ENCODE measurements at places on chromosomes 3 and 15.

DNA sequence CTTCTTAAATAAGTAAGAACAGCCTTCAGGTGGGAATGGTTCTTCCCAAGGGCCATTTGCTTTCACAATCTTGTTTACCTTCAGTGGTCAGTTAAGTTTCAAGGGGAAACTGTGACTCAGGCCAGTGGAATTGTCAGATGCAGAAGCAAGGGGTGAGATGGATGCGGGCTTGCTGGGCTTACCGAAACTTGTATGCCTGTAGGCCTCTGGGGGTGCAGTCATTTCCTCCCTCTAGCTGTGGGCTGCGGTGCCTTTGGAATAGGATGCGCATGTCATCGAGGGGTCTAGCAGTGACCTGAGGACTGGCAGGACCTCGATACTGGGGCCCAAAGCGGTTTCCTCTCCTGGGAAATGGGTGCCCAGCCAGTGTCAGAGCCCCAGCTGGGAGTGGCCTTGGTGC is 121.6 kb downstream of the EEFSEC start:
- peak; percentile 82 for DNase-seq

DNA sequence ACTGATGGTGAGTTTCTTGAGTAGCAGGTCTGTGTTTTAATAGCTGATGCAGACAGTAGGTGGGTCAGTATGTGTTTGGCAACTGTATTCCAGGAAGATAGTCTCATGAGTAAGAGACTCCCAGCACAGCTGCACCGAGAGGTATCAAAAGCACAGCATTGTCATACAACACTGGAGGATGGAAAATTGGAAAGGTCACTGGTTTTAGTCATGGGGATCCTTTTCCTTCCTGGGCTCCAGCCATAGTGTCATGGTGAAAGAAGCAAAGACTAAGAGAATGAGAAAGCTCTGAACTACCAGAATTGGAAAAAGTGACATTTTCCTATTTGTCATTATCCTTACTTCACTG is 61.5 kb downstream of the P3H2 start:
- DNase-seq: no peak

DNA sequence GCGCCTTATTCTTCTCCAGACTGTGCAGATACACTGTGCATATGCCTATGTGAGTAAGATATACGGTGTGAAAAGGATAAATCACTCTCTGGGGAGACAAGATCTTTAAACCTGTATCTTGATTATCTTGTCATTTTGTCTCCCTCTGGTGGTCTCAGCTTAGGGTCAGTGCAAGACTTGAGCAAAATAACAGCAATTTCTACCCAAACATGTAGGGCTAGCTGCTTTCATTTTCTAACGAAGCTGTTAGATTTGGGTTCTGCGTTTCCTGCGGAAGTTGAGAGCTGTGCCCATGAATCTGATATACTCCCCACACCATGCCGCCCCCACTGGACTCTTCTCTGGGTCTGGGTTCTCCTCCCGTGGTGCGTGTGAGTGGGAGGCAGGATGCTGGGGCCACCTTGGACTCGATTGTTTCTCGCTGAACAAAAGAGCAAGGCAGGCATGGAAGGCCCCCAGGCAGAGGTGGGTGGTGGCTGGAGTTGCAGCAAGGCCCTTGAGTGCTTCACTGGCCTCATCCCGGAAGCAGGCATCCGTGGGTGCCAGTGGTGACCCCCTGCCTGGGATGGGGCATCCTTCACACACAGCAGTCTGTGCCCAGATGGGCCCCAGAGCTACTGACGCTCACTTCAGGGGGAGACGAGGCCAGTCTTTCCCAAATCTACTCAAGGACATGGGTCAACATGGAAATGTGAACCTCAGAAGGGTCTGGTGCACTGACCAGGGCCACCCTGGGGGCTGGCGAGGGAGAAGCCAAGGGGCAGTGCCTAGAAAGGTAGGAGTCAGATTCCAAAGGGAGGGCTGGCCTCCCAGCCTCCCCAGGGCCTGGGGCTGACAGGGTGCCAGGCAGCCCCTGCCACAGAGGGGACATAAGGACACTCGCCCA is 179.6 kb downstream of the NSMCE3 start:
- DNase-seq: peak; percentile 13

DNA sequence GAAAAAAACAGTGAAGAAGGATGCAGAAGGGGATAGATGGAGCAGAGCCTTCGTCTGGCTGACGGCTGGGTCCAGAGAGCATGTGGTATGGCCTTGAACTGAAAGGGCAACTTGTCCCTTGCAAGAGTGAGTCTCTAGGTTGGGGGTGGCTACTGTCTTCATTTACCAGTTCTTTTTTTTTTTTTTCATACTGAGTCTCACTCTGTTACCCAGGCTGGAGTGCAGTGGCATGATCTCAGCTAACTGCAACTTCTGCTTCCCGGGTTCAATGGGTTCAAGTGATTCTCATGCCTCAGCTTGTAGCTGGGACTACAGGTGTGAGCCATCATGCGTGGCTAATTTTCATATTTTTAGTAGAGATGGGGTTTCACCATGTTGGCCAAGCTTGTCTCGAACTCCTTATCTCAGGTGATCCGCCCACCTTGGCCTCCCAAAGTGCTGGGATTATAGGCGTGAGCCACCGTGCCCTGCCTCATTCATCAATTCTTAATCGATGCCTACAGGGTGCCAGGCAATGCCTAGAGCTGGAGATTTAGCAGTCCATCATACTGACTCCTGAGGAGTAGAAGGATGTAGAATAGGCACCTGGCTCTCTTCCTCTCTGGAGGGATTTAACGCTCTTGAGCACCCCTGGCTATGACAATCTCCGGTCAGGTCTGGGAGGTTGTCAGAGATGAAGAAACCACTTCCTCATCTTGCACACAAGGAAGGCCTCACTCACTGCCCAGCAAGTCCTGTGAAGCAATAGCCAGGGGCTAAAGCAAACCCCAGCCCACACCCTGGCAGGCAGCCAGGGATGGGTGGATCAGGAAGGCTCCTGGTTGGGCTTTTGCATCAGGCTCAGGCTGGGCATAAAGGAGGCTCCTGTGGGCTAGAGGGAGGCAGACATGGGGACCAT is at the start of gene CAMP:
Gene CAMP (plus strand): TSS at position 880 of the 898 bp plus-strand sequence. CDS start 17 bp downstream, at position 897.
- DNase-seq: no peak

DNA sequence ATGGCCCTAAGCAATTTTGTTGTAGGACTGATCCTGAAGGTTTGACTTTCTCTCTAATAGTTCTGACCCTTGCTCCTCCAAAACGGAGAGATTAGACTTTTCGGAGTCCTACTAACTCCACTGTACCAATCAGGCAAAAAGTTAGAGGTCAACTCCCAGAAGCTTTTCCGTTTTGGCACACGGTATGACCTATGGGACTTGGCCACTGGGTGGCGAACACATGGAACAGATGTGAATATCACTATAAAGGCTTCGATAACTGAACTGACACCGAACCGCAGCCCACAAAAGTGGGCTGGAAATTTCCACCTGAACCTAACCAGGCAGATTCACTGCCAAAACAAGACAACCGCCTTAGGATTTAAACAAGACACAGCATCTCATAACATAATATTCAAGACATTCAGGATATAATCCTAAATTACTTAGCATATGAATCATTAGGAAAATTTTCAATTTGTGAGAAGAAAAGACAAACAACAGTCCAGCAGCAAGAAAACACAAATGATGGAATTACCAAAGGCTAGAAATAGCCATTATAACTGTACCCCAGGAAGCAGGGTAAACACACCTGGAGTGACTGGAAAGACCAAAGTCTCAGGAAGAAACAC is 12.2 kb upstream of the TM2D3 start:
- DNase-seq: no peak

GRCh38 chr3:185365291-185366073 is 2.5 kb downstream of the MAP3K13 start:
- no peak for DNase-seq

GRCh38 chr3:78285032-78285728 is 1245.3 kb downstream of the ROBO2 start:
- no peak for DNase-seq

DNA sequence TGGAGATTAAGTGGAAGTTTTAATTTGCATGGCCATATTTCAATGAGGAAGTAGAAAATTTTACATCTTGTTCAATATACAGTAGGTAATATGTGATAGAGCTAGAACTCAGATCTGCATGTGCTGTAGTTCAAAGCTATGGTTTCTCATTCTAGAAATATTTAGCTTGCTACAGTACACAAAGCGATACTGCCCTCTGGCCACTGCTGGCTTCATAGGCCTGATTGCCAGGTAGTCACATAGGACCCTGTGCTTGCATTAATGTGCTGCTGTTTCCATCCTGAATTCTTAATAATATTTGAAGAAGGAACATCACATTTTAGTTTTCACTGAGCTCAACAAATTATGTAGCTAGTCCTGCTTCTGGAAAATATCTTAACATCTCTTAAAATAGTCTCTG is 87.0 kb downstream of the PLSCR2 start:
- DNase-seq: no peak

GRCh38 chr3:175422744-175423143 is 563.6 kb downstream of the NAALADL2 start:
- no peak for DNase-seq

Data from AG04450 (cell line).